Stimulated activated CD8-positive, alpha-beta memory T cell treated with anti-CD3 and anti-CD28 coated beads, Interleukin-2, amount 100 ng/mL, for 48 hours (primary cell): ENCODE measurements at places on chromosomes 2 and 18.

- no peak for DNase-seq
Observed at GRCh38 chr2:84288293-84288692, 170.8 kb downstream of the SUCLG1 start.

- DNase-seq, result no peak
Observed at GRCh38 chr2:231321556-231322334, 73.8 kb upstream of the B3GNT7 start.

GRCh38 chr18:48839819-48840490 lies 110.8 kb downstream of the SMAD7 start:
- DNase-seq, result no peak

DNA sequence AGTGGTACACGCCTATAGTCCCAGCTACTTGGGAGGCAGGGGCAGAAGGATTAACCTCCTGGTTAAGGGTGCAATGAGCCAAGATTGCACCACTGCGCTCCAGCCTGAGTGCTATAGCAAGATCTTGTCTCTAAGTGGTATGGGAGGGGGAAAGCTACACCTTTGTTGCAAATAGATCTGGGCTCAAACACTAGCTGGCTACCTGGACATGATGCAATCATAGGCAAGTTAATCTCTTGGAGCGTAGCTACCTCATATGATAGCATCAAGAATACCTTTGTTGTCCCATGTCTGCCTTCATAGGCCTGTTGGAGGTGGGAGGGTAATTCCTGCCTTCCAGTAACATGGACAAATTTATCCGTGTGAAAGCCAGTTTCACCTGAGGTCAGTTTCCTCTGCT lies 15.7 kb downstream of the KLHL29 start:
- DNase-seq, result no peak

GRCh38 chr2:40546439-40547191 lies 94.7 kb upstream of the SLC8A1 start:
- no peak for DNase-seq

DNA sequence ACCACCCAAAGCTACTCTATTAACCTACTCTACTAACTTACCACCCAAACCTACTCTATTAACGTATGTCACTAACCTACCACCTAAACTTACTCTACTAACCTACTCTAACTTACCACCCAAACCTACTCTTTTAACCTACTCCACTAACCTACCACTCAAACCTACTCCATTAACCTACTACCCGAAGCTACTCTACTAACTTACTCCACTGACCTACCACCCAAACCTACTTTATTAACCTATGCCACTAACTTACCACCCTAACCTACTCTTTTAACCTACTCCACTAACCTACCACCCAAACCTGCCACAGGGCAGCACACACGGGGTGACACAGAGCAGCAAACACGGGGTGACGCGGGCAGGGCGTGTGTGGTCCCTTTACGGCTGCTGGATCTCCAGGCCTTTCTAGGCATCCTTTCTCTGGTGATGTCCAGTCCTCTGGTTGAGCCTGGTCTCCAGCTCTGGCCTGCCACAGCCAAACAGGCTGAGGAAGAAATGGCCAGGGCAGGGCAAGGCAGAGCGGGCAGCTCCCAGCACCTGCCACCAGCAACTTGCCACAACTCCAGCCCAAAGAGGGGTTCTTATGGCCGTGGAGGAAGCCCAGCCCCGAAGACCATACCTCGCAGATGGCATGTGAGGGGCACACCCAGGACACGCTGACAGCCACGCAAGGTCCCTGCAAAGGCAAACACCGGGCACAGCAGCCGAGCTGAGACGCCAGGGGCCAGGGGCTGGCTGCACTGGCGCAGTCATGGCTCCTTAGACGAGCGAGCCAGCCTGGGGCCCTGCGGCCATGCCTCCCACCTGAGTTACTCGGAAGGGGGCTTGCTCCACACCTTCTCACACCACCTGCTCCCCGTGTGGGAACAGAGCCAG lies 25.7 kb downstream of the PXDN start:
- DNase-seq, result no peak

GRCh38 chr2:155525199-155525598 lies 807.3 kb downstream of the NR4A2 start:
- DNase-seq, result no peak

- no peak for DNase-seq
Observed at GRCh38 chr2:191907091-191907490, 60.2 kb upstream of the CAVIN2 start.

DNA sequence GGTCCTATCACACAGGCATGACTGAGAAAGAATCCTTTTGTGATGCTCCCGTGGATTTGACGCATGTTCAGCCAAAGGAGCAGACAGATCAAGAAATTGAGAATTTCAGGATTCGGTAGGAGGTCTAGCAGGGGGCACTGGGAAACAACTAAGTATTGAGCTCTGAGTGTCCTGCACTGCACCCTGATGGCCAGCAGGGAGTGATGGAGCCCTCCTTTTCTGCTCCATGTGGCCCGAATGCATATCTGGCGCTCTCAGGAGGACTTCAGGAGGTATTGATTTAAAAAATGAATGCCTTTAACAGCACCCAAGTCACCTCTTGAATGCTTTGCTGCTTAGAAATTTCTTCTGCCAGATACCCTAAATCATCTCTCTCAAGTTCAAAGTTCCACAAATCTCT lies 58.0 kb downstream of the ZNF519 start:
- no peak for DNase-seq

DNA sequence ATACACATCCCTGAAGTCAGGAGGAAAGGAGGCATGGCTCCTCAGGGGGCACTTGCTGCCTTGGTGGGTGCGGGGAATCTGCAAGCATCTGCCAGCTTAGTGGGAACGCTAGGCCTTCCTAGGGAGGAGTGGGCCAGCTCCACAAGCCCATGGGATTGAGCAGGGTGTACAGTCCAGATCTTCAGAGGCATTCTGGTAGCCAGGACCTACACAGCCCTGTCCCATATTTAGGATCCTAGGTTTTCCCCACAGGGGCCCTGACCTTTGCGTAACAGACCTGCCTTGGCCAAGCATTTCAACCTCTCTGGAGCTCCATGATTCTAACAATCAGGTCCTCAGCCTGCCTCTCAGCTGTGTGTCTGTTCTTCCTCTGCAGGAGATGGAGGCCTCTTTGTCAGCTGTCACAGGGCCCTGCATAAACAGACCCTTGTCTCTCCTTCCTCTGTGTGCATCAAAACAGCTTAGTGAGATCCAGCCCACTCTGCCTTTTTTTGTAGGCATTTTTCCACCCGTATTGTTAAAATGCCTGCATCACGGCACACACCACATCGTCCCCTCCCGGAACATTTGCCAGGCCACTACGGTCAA lies 140.2 kb upstream of the NDUFV2 start:
- DNase-seq, result no peak

GRCh38 chr18:415617-416612 lies 84.6 kb downstream of the COLEC12 start:
- DNase-seq, result no peak

DNA sequence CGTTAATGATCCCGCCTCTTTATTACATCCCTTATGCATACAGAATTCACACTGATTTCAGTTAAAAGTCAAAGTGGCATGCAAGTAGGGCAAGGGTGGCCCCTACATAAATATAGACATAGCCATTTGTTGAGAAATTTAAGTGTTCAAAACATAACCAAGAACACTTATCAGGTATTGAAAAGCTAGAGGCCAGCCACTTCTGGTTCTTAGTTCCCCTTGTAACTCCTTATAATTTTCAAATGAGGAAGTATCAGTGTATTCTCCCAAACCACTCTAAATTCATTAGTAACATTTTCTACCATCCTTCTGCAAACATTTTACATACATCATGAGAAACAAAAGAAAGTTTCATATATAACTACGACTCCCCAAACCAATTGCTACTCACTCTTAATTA lies 5.8 kb upstream of the ARL5A start:
- DNase-seq, result no peak

DNA sequence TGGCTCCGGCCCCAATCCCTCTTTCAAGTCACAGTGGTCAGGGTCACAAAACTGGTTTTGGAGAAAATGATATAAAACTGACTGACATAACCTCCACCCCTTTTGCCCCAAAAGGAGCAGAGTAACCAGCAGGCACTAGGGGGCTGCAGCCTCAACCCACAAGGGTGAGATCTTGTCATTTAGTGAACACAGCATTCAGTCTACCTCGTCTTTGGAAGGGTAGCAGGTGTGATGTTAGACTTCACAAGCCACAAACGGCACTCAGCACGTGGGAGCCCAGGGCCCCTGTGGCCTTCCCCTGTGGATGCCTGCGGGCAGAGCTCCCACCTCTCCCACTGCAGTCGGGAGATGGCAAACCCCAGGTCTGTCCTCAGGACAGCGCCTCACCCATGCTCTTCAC lies 372.1 kb upstream of the MYT1L start:
- no peak for DNase-seq

GRCh38 chr2:64137996-64138395 lies 6.2 kb downstream of the PELI1 start:
- DNase-seq, result no peak

DNA sequence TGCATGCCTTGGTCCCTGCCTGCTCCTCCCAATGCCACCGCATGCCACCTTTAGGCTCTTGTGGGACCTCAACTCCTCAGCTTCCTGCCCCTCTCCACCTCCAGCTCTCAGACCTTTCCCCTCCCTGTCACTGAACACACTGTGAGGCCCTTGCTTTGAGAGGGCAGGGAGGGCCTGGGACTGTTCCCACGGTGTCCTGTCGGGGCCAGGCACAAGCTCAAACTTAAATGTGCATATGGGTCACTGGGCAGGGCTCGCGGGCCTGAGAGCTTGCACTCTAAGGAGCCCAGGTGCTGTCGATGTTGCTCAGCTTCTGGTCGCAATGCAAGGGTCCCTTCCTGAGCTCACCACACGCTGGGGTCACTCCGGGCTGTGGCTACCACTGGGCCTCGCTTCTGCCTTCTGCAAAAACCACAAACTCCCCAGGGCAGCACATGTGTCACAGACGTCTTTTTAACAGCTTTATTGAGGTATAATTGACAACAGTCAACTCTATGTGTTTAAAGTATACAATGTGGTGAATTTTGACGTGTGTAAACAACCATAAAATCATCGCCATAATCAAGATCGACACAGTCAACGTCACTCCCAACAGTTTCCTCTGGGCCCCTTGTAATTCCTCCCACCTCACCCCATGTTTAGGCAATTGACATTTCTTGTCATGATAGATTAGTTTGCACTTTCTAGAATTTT lies 11.9 kb upstream of the B3GNT7 start:
- DNase-seq, result no peak

- DNase-seq, result no peak
Observed at GRCh38 chr2:60745761-60746160, 10.3 kb upstream of the PAPOLG start.

- no peak for DNase-seq
Observed at GRCh38 chr2:152513681-152514080, 178.7 kb downstream of the FMNL2 start.

DNA sequence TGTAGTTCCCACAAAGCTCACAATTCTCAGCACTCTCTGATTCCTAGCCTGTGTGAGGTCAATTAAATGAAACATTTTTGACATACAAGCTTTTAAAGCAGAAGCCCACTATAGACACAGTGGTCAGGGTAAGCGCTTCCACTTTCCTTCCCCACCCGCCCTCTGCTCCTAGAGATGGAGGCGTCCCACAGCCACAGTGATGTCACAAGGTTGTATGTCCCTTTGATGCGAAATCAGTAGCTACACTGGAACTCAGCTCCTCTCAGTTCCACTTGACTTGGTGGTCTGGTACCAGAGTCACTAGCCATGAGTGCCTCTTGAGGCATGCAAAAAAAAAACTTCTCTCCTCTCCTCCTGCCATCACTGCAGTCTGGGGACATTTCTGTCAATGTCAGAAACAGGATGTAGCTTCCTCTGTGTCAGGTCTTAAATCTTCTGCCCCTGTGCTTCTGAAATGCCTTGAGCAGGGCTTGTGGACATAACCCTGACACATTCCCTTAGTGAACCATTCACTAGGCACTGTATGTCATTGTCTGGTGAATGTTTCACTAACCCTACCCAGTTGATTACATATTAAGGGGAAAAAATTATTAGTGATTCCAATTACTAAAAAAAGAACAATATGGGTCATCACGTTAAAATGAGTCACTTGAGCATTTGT lies 7.8 kb downstream of the SULT1C4 start:
- DNase-seq, result no peak

GRCh38 chr2:136209561-136210454 lies 91.9 kb upstream of the CXCR4 start:
- DNase-seq, result no peak

- DNase-seq, result no peak
Observed at GRCh38 chr2:146979746-146980145, 865.1 kb upstream of the ACVR2A start.

DNA sequence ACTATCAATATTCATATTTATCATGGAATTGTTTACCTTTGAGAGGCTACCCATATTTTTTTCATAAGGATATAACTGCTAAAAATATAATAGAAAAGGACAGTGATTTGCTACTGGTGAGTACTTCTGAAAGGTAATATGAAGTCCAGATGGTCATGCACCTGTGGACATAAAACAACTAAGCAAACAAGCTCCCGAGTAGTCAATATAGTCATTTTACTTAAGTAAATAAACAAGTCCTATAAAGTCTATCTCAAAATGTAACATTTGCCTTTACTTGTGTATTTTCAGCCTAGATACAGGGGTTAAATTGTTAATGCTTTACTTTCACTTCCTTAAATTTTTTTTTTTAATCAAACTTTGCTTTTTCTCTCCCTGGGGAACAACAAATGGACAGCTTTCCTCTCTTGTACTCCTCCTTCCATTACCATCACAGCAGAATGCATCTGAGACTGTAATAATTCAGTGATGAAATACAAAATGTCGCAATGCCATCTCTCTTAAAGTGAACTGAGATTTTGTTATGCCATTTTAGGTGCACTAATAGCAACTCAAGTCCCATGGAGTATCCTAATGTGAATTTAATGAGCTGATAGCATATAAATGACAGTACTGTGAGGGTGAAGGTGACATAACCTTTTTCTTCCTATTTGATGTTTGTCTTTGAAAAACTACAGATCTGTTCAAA lies 1325.4 kb upstream of the ZEB2 start:
- no peak for DNase-seq

DNA sequence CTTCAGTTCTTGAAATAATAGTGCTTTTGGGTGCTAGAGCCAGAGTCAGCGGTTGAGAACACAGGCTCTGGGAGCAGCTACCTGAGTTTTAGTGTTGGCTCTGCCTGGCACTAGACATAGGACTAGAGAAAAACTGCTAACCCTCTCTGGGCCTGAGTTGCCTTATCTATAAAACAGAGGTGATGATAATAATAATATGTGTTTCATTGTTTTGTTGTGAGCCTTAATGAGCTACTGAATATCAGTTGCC lies 391.7 kb downstream of the PTPRM start:
- no peak for DNase-seq

DNA sequence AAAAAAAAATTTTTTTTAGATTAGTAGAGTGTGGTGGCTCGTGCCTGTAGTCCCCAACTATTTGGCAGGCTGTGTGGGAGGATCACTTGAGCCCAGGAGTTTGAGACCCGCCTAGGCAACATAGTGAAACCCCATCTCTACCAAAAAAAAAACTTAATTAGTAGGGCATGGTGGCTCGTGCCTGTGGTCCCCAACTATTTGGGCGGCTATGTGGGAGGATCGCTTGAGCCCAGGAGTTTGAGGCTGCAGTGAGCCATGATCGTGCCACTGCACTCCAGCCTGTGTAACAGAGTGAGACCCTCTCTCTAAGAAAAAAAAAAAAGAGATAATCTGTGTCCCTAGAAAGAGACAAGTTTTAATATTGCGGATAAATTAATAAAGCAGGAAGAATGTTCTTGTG lies 8.8 kb downstream of the GPR55 start:
- no peak for DNase-seq

GRCh38 chr18:79404567-79404910 lies 8.8 kb downstream of the NFATC1 start:
- no peak for DNase-seq

- DNase-seq, result no peak
Observed at GRCh38 chr2:19865151-19865550, 36.6 kb downstream of the TTC32 start.

GRCh38 chr2:72271276-72271614 lies 123.6 kb upstream of the CYP26B1 start:
- DNase-seq, result no peak
